ENCODE measurements at places on chromosomes 11 and 22.
A peak's percentile ranks its signal among the peaks of the same experiment; 100 is the strongest.

DNA sequence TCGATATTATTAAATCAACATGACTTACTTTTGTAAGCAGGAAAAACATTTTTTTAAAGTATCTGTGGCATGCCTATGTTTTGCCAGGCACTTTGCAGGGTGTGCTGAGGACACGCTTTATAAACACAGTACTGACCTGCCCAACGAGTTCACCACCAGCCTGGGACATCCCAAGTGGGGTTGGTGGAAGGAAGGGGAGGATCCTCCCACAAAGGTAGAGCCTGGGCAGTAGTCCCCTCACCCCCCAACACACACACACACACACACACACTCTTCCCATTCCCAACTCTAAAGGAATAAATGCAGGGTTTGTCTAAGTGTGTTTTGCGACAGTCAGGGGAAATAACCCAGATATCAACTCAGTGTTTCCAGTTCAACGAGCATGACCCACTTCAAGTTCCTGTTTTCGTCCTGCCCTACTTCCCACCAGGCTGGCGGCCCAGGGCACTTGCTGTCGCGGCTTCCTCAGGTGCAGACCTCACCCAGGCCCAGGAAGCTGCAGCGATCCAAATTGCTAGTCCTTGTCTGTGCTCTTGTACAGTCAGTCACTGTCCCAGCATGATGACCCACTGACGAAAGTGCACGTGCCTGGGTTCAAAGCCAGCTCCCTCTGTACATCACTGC, 3.1 kb downstream of the CERK start:
- DNase-seq, result peak; percentile 79

DNA sequence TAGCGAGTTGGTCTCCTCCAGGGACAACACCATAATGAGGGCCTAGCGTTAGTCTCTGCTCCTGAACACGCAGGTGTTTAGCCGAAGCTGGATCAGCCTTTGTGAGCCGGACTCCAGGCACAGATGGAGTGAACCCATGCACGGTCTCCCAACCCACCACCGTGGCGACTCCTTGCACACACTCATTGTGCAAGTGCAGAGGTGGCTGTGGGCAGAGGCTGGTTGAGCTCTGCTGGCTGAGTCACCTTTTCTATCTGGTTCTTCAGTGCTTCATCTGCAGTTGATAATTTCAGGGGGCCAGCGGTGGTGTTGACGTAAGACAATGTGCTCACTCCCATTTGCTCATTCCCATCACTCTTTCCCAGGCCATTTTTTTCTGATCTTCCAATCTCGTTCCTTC, 72.1 kb upstream of the SLC22A12 start:
- no peak for DNase-seq

- DNase-seq, result no peak
Observed at GRCh38 chr11:64608636-64609035, 17.6 kb downstream of the SLC22A12 start.

DNA sequence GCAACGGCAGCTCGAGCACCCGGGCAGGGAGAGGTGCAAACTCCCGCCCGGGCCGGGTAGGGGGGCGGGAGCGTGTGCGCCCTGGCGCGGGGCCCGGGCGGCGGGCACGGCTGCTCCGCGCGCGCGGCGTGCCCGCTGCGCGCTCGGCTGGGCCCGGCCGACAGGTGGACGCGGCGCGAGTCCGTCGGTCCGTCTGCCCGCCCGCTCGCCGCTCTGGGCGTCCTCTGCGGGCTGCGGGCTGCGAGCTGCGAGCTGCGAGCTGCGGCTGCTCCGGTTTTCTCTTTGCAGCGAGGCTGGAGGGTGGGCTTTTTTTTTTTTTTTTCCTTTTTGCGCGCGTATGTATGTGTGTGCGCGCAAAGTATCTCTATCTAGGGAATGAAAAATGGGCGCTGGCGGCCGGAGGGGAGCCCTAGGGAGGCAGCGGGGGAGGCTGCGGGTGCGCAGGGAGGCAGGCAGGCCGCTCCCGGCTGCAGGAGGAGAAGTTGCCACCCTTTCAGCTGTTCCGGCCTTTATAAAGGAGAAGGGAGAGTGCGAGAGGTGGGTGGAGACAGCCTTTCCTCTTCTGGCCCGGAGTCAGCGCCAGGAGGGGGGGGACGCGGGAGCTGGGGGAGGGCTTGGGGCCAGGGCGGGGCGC, at the start of gene PDGFB:
Gene PDGFB (minus strand): TSS at position 487 of the 634 bp plus-strand sequence. CDS start 1,019 bp downstream, outside the sequence.
- no peak for DNase-seq

GRCh38 chr11:118619444-118620197, 12.2 kb downstream of the PHLDB1 start:
- no peak for DNase-seq

- DNase-seq, result no peak
Observed at GRCh38 chr22:31577711-31578110, 81.4 kb downstream of the SFI1 start.

- no peak for DNase-seq
Observed at GRCh38 chr11:59183771-59184170, 11.8 kb downstream of the DTX4 start.

DNA sequence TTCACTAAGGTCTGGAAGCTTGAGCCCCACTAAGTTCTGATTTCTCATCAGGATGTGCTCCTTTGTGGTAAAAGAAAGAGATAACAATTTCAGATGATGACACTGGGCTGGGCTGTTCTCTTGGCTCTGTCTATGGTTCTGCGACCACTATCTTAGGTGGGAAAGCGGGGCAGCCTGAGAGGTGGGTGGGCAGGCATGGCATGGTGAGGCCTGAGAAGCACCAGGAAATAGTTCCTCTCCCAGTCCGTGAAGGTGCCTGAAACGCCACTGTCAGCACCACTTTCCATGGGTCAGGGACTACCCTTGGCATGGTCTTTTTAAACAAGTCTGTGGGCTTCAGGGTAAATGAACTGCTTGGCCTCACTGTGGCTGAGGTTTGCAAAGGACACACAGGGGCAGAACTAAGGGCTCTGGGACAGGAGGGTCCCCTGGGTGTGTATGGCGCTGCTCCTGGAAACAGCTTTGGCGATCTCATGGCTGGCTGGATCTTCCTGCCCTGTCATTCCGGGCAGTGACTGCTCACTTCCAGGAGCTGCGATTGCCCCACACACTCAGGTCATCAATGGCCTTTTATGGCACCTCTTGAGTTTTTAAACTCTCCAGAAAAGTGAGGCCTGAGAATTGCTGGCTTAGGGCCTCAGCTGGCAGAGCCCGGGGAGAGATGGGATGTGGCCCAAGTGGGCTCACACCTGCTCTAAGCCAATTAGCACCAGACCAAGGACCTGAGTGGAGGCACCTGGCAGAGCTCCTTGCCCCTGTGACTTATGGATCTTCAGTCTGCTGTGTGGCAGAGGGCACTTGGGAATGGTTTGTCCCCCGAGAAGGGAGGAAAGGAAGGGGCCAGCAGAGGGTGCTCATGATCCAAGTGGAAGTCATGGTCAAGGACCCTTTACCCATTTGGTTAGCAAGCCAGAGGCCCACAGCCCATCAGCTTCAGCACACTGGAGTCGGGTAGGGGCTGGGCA, 55.6 kb upstream of the LYVE1 start:
- no peak for DNase-seq

- DNase-seq, result no peak
Observed at GRCh38 chr11:71164186-71164585, 88.2 kb downstream of the SHANK2 start.

GRCh38 chr22:43482318-43482625, 70.5 kb downstream of the MPPED1 start:
- no peak for DNase-seq

DNA sequence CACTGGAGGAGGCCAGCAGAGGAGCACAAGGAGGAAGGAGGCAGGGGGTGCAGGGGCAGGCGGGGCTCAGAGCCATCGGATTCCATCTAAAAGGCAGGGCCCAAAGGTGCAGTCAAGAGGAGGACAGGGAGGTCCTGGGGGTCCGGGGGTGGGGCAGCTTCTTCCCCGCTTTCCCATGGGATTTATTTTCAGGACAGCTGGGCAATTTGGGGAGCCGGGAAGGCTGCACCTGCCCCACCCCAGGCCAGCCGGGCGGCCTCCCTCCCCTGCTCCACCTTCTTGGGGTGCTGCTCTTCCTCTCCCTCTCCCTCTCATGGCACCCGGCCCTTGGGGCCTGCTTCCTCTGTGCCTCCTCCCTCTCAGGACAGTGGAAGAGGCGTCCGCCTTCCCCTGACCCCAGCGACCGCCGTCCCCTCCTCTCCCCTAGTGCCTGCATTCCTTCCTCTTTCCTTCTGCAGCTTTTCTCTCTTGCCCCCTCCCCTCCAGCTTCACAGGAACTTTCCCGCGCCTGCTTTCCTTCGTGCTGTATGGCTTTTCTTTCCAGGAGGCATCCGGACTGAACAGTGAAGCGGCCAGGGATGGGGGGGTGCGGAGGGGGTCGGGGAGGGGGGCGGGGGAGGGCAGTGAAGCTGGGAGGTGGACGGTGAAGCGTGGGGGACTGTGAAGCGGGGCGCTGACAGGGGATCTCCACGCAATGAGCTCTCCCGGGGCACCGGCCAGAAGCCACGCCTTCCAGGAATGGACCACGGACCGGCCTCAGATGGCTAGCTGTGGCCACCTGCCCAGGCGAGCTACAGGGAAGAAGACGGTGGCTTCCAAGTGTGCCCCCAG, 26.9 kb downstream of the APOBEC3H start:
- no peak for DNase-seq

DNA sequence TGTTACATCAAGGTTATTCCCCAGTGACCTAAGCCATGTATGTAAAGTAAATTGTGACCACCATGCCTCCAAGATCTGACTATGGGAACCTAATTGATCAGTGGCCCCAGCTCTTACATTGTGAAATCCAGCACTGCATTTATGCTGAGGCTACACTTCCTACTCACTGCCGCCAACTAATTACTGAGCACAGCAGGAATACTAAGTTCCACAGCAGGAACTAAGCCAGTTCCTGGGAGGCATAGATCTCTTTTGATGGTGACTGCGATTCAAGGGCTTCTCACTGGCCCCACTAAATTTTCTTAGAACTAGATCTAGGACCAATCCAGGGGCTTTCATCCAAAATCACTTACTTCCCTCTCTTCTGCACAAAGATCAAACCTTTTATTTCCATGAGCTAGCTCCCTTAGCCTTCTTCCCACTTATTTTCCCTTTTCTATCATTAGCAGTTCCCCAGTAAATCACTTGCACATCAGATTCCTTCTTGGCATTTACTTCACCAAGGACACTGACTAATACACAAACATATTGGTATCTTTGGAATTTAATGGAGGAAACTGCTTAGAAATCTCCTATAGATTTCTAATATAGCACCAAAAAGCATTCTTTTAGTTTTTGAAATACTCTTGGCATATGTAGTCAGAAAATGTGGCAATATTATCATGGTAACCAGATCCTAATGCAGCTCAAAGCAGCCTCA, 46.0 kb downstream of the CNTN5 start:
- no peak for DNase-seq

- DNase-seq, result peak; percentile 81
Observed at GRCh38 chr22:50148991-50149721, 21.4 kb upstream of the PANX2 start.

DNA sequence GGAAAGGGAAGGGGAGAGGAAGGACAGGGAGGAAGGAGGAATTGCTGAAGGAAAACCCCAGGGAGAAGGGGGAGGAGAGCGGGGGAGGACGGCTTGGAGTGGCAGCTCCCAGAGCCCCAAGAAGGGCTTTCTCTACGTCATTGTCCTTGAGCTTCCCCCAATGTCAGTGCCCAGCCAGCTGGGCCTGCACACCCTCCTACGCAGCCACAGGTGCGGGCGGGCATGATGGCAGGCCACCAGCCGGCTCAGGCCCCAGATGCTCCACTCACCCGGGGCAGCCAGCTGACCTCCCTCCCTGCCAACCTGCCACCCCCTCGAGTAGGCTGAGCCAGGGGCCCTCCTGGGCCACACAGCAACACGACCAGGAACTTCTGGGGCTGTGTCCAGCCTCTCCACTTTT, 11.2 kb downstream of the SYT7 start:
- DNase-seq, result no peak

DNA sequence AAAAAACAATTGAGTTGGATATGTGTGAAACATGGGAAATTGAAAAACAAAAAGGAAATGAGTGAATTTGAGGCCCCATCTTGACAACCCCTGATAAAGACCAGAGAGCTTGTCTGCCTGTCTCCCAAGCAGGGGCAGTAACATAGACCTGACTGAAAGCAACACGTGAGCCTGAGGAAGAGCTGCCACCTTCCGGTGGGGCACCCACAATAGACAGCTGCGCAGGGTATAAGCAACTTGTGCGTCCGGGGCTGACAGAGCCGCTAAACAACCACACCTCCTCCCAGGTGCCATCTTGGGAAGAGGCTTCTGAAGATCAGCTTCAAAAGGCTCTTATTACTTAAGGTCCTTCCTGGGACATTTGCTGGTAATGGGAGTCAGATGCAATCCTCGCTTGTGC, 166.8 kb downstream of the NTM start:
- no peak for DNase-seq

DNA sequence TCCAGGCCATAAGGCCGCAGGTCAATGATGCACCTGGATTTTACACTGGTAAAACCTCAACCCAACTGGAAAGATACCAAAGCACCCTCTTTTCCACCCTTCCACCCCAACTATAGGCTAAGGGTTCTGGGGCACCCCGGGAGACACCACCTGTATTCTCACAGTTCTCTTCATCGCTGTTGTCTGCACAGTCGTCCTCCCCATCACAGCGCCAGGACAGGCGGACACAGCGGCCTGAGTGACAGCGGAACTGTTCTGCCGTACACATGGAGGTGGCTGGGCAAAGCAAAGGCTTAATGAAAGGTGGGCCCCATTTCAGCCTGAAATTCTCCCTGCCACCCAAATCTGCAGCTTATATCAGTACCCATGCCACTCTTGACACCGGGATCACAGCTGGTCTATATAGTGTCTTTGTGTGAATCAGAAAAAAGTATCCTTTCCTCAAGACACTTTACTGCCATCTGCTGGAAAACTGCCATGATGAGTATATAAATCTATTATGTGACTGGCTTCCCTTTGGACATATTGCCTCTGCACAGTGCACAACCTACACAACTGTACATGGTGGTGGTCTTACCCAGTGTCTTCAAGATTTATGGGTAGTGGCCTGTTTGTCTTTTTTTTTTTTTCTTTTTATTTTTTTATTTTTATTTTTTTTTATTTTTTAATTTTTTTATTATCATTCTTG, 21.5 kb downstream of the LRP4 start:
- no peak for DNase-seq

DNA sequence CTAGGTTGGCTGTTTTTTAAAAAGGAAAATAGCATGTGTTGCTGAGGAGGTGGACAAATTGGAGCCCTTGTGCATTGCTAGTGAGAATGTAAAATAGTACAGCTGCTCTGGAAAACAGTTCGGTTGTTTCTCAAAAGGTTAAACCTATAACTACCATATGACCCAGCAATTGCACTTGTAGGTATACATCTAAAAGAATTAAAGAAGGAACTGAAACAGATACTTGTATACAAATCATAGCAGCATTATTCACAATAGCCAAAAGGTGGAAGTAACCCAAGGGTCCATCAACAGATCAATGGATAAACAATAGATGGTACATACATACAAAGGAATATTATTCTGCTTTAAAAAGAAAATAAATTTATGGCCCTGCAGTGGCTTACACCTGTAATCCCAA, 111.4 kb downstream of the CSTPP1 start:
- DNase-seq, result no peak
